ENCODE measurements at places on chromosomes 7 and 10. TPM values are rescaled to one million over a fixed set of nuclear protein-coding genes. Genes with fewer than 3 reads are reported as not detected.

The IFIT1B gene
- not detected for total RNA-seq

The SPDYE16 gene
- not detected for total RNA-seq

The ERCC6 gene
- 62.7 TPM for total RNA-seq

The CWF19L1 gene
- 26.8 TPM for total RNA-seq

The ZFAND4 gene
- 8.4 TPM for total RNA-seq

The RBM20 gene
- total RNA-seq, result 0.19 TPM

The TMEM176A gene
- total RNA-seq, result not detected

The ZNF117 gene
- 14.4 TPM for total RNA-seq

All from regular cardiac myocyte (primary cell).